Thoracic aorta (tissue), 2 donors: ENCODE measurements at places on chromosomes 6 and 20. TPM values are rescaled to one million over a fixed set of nuclear protein-coding genes. Genes with fewer than 3 reads are reported as not detected.

Gene PIGU
- total RNA-seq, result 10.2 TPM

Gene RIMS4
- 2.4 TPM for total RNA-seq

Gene OR11A1
- total RNA-seq, result not detected

Gene DAAM2
- 71.5 TPM for total RNA-seq

Gene ENPP4
- total RNA-seq, result 21.8 TPM

Gene MYH7B
- total RNA-seq, result 0.14 TPM

Gene MYLK2
- total RNA-seq, result not detected

Gene ZNF334
- total RNA-seq, result 0.49 TPM

Gene DNAH8
- total RNA-seq, result 0.14 TPM

Gene ANKEF1
- 0.41 TPM for total RNA-seq

Gene AGER
- 1.8 TPM for total RNA-seq

Gene LZTS3
- 18.1 TPM for total RNA-seq

DNA sequence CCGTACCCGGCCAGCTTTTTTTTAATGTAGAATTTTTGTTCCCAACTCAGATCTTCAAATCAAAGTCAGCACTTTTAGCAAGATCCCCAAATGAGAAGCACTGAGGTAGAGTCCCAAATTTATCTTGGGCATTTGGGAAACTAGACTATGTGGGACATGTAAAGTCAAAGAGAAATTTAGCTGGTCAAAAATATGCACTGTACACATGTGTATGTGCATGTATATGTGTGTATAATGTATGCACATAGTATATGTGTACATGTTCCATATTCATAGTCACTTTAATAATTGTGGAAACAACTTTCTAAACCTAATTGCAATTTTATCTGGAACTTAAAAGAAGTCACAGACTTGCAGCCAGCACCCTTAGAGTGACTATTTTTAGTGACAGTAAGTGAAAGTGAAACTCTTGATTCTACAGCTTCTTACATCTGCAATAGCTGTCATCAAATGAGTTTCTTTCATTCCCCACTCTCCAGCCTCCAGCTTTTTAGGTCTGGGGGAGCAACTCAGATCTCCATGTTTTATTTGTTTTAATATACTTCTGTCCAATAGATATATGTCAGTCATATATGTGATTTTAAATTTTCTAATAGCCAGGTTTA lies 53.6 kb downstream of the CDC40 start:
- DNase-seq, result no peak

DNA sequence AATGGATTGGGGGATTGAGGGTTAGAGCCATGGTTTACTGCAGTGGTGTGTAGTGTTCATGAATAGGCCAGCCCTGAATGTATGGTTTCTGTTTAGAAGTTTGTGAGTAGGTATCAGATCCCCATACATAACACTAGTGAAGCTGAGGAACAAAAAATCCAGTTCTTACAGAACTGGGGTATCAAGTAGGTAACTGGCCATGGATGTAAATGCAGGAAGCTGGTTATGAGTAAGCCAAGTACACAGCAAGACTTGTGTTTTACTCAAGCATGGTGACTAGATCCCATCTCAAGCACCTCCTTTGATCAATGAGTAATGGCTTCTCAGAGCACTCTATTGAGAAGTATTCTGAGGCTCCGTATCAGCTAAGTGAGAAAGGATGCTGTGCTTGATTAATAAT lies 613.7 kb upstream of the FLRT3 start:
- DNase-seq, result no peak

DNA sequence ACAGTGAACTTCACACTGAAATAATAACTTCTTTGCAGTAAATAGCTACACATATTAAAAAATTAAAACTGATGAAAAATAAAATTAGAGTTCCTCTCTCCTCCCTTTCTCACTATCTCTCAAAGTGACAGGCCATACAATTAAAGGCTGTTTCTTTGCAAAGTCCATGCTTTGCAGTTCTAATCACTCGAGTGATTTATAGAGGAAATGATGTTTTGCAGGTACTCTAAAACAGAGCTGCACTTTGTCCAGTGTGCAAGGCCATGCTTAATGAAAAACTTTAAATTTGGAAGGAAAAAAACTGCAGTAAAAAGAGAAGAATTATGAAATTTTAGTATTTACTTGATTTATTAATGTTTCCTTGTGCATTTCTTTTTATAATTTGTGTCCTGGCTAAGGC lies 112.5 kb downstream of the GMDS start:
- no peak for DNase-seq

GRCh38 chr20:15637950-15638754 lies 935.1 kb downstream of the KIF16B start:
- no peak for DNase-seq

GRCh38 chr6:28720357-28721231 lies 194.9 kb downstream of the GPX5 start:
- DNase-seq, result no peak

DNA sequence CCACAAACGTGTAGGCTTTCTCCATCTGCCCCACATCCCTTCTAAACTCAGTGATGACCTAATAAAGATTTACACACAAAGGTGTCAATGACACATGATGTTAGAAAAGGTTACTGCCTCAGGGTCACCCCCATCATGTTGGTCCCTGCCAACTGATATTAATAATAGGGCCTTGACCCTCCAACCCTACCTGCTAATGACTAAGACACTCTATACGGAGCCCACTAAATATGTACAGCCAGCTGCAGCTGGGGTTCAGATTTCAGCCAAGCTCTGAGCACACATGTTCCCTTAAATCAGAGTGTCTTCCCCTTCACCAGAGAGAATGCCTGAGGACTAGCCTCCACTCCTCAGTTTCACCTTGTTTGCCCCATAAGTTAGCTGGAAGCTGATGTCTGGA lies 67.4 kb upstream of the SNRPB2 start:
- DNase-seq, result no peak

DNA sequence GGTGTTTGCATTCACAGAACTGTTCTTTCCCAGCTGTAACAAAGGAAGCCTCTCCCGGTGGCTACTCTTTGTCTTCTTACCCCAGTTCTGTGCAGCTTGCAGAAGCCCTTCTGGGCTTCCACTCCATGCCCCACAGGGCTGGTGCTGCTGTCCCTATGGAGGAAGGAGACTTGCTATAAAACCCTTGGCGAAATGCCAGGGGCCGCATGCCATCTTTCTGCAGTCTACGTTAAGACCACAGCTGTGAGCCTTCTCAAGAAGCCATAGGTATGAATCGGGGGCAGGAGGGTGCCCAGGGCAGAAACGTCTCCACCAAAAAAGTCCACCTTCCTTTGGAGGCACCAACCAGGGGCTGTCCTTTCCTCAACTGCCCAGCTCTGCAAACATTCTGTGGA lies 60.7 kb downstream of the PRND start:
- no peak for DNase-seq

DNA sequence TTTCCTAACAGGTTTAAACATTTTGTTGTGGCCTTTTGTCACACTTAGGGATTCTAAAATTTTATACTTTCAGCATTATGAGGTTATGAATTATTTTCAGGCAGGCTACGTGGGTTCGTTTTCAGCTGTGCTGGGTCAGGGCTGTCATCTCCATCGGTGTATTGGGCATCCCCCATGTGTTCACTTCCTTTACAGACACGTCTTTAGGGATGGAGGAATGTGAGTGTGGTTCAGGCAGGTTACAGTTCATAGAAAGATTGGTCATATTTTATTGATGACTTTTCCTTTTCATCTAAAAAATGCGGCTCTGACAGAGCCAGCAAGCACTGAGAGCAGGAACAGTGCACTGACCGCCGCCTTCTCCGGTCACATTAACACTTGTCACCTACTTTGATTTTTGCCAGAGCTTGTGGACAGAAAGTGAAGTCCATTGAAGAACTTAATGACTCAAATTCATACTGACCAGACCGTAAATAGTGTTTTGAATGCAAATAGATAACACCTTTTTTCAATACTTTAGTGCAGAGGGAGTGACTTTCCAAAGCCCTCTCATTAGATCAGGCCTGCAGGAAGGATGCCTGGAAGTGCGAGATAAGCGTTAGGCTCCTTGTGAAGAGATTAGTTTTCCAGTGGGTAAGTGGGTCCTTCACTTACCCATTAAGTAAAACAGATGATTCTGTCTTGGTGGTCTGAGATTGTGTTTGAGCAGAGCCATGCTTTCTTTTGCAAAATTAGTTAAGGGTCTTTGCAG lies 113.1 kb downstream of the TIAM2 start:
- DNase-seq, result no peak

DNA sequence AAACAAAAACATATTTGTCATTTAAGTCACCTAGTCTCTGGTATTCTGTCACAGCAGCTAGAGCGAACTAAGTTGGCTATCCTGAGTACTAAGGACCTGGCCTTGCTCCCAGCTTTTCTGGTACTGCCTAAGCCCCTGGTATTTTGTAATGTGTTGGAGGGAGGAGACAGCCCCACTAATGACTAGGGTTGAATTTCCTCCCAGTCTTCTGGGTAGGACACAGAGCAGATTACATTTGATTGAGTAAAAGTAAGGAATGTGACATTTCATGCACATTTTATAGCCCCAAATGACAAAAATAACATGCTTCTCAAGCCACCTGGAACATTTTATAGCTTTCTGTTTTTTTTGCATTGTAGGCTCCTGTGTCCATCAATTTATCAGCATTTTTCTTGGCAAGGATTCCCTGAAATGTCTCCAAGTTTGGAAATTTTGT lies 47.9 kb upstream of the DDR1 start:
- peak; percentile 29 for DNase-seq

DNA sequence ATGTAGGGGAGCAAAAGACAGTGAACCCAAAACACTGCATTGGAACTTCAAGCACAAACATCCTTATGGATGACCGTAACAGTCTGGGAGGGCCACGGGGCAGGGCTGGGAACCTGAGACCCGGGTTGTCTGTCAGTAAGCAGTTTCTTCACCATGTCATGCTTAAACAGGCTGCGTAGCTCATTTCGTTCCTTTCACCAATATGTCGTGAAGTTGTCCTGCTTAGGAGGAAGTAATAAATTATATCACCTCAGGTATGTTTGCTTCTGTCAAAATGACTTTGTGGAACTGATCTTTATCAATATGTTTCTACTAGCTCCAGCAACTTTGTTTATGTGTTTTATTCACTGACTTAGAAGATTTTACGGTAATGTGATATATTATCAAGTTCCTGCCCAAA lies 12.4 kb upstream of the MAK start:
- DNase-seq, result no peak

DNA sequence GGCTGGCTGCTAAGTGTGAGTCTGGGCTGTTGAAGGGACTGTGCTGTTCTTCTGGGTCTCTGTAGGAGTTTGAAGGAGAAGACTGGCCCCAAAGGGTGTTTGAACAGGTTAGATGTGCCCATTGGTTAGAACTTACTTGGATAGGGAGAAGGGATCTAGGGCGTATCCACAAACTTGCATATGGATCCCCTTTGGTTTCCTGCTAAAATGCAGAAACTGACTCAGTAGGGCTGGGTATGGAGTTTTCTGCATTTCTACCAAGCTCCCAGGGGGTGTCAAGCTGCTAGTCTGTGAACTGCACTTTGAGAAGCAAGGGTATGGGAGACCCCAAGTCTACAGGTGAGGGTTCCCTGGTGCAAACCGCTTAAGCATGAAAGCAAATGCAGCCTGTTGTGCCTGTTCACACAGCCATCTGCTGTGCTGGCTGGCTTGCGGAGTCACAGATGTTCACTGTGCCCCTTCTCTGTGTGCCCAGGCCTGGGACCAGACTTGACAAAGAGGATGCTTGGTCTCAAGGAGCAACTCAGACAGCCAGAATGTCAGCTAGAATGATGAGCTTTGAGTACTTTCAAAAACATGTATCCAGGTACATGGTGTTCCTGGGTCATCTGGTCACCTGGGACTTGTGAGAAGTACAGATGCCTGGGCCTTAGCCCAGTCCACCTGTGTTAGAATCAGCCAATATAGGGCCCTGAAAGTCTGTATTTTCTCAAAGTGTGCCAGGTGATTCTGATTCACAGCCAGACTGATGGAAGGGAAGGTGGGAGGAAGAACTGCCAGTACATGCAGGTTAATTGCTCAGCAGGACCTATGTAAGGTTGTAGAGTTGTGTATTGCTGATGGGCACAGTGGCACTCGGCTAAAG lies 7.4 kb downstream of the PPP1R16B start:
- DNase-seq, result no peak

DNA sequence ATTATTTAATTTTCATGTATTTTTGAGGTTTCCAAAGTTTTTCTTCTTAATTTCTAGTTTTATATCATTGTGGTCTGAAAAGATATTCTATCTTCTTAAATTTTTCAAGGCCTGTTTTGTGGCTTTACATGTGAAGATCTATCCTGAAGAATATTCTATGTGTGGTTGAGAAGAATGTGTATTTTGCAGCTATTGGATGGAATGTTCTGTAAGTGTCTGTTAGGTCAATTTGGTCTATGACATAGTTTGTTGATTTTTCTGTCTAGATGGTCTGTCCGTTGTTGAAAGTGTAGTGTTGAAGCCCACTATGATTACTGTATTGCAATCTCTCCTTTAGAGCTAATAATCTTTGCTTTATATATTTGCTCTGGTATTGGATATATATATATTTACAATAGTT lies 125.7 kb downstream of the CRYBG1 start:
- DNase-seq, result no peak

GRCh38 chr6:17172836-17173470 lies 71.1 kb downstream of the STMND1 start:
- DNase-seq, result no peak

- no peak for DNase-seq
Measured at GRCh38 chr20:57663681-57664451, 43.6 kb upstream of the ZBP1 start.

DNA sequence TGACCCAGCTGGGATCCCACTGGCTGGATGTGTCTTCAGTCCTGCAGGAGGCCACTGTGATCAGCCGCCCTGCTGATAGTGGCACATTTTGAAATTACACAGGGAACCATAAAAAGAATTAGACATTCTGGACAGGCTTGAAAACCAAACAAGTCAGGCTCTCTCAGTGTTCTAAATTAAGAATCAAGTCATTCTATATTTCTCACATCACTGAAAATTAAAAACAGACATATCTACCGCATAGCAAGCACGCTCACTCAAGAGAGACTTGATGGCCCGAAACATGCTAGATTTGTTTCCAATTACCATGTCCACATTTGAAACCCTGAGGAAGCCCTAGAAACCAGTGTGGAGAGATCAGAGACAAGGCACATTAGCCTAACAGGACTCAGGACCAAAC lies 57.7 kb downstream of the NFATC2 start:
- DNase-seq, result no peak

DNA sequence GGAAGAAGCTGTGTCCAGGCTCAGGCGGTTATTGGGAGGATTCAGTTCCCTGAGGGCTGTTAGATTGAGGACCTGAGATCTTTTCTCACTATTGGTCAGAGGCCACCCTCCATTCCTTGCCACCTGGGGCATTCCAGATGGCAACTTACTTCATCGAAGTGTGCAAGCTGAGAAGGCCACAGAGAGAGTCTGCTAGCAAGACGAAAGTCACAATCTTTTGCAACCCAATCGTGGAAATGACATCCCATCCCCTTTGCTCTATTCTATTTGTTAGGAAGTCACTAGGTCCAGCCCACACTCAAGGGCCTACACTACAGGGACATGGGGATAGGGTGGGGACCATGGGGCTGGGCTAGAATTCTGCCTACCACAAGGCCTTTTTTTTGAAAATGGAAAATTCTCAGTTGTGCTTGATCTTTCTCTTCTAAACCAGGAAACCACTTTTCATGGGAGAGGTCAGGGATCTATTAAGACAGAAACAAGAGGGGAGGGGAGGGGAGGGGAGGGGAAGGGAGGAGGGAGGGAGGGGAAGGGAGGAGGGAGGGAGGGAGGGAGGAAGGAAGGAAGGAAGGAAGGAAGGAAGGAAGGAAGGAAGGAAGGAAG lies 217.2 kb downstream of the BCAS1 start:
- no peak for DNase-seq

- no peak for DNase-seq
Measured at GRCh38 chr6:44788387-44788981, 401.0 kb downstream of the CDC5L start.

GRCh38 chr6:139962654-139963347 lies 588.4 kb upstream of the CITED2 start:
- no peak for DNase-seq

GRCh38 chr20:25507385-25508082 lies 77.8 kb downstream of the NINL start:
- DNase-seq, result no peak
